ENCODE measurements at places on chromosomes 4 and X. TPM values are rescaled to one million over a fixed set of nuclear protein-coding genes. Genes with fewer than 3 reads are reported as not detected.

The PDGFRA gene
- not detected for total RNA-seq

The CT55 gene
- not detected for total RNA-seq

The MND1 gene
- total RNA-seq: 24.4 TPM

The ZAR1 gene
- not detected for total RNA-seq

The ADH6 gene
- not detected for total RNA-seq

The MAPK10 gene
- 4.2 TPM for total RNA-seq

The PPA2 gene
- 69.1 TPM for total RNA-seq

The CLDN34 gene
- not detected for total RNA-seq

The MAGED4 gene
- total RNA-seq: not detected

All from PC-9 (cell line).